Testis (tissue), 5 donors: ENCODE measurements at places on chromosomes 16 and 17. TPM values are rescaled to one million over a fixed set of nuclear protein-coding genes. Genes with fewer than 3 reads are reported as not detected.

DNA sequence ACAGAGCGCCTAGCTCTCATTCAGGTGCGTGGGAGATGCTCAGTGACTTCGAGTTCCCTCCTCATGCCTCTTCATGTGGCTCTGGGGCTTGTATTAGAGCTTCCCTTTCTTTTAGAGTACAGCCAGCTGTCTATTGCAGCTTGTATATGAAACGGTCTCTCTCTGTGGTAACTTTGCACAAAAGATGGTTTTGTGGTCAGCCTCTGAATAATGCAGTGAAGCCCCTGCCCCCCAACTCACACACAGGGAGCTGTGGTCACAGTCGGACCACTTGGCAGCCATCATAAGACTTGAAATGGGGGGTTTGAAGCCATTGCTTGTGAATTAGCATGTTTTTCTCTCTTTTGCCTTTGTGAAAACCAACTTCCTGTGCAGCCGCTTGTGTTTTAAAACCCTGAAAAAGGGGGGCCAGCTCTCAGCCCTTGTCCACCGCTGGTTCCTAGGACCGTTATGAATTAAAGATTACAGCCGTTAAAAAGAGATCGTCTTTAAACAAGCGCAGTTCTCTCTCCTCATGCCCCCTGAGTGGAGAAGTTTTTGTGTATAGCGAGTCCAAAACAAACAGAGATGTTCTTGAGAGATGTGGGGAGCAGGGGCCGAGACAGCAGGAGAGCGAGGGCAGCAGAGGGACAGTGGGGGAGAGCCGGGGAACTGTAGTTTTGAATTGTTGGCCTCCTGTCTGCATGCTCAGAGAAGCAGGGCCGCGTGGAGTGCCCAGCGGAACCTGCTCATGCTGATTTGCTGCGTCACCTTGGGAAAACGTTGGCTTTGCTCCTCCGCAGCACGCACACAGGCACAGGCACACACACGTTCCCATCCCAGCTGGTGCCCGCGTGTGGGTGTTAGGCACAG lies 199.0 kb downstream of the MSI2 start:
- DNase-seq, result peak; percentile 38

The HOXB1 gene
- not detected for polyA plus RNA-seq

The SPAG5 gene
- polyA plus RNA-seq, result 232 TPM

DNA sequence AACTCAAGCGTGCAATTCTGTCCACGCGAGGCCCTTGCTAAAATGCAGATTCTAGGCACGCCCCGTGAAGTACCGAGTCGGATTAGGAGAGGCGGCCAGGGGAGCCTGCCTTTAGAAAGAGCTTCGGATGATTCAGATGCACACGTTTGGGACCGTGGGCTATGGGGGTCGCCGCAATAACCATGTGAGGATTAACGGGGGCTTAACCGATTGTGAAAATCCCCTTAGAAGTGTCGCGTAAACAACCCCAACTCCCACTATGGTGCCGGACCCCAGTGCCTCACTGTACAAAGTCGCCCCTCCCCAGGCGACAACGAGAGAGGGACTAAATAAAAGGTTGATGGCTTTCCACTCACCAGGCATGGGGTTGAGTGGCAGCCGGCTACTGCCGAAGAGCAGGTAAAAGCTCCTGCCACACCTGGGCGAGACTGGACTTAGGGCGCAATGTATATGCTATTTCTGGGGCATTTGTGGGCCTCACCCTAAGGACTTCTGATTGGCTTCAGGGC lies 635 bp upstream of the SP2 start:
- peak; percentile 41 for DNase-seq

GRCh38 chr17:76643553-76644148 lies at the start of gene ST6GALNAC1:
ST6GALNAC1 (minus strand) TSS chr17:76643757; CDS start chr17:76643638, 119 bp downstream.
- DNase-seq, result peak; percentile 67

The TSPOAP1 gene
- polyA plus RNA-seq, result 8.2 TPM

- DNase-seq, result no peak
Measured at GRCh38 chr17:28484296-28484695, 10.9 kb downstream of the SLC13A2 start.

DNA sequence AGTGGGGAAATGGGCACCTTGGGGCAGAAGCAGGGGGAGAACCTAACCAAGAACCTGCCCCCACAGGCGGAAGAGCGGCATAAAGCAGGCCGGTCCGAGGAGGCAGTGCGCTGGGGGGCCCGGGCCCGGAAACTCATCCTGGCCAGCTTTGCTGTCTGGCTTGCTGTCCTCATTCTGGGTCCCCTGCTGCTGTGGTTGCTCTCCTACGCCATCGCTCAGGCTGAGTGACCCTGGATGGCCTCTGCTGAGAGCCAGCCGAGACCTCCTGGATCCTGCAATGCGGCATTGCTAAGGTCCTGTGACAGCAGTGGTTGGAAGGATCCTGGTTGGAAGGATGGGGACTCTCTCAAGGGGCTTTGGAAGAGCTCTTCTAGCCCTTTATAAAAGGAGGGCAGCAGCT lies 4.5 kb upstream of the PHKG2 start:
- DNase-seq, result no peak

- DNase-seq, result no peak
Measured at GRCh38 chr17:39772415-39772814, 34.7 kb downstream of the GRB7 start.

The ASPA gene
- polyA plus RNA-seq, result 16.1 TPM

DNA sequence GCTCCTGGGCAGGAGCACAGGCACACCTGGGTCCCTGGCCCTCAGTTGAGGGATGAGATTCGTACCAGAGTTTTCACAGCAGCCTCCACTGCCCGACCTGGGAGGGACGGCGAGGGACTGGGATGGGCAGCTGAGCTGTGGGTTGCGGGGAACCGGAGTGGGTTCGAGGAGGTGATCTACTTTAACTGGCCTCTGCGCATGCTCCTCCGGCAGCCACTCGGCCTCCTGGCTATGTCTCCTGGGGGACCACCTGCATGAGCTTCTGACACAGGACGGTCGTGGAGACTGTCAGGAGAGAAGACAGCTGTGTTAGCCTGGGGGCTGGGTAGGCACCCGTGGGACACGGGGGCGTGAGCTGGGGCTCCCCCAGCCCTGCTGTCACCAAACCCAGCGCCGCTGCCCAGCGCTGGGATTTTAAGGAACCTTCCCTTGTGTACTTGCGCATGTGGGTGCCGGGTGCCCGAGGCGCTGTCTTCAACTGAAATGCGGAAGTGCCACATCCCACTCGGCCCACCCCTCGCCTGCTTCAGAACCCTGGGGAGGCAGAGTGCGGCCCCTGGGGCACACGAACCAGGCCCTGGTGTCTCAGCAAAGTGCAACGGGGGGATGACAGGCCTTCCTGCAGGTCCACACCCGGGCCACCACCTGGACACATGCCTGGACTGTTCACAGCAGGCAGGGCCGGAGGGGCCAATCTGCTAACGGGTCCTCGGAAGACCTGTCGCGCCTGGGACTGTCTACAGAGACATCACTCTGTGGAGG lies 36.4 kb downstream of the SLC7A5 start:
- no peak for DNase-seq

- DNase-seq, result no peak
Measured at GRCh38 chr16:54316095-54316889, 29.7 kb upstream of the IRX3 start.

GRCh38 chr17:17420561-17421269 lies 56.1 kb upstream of the MED9 start:
- DNase-seq, result no peak

DNA sequence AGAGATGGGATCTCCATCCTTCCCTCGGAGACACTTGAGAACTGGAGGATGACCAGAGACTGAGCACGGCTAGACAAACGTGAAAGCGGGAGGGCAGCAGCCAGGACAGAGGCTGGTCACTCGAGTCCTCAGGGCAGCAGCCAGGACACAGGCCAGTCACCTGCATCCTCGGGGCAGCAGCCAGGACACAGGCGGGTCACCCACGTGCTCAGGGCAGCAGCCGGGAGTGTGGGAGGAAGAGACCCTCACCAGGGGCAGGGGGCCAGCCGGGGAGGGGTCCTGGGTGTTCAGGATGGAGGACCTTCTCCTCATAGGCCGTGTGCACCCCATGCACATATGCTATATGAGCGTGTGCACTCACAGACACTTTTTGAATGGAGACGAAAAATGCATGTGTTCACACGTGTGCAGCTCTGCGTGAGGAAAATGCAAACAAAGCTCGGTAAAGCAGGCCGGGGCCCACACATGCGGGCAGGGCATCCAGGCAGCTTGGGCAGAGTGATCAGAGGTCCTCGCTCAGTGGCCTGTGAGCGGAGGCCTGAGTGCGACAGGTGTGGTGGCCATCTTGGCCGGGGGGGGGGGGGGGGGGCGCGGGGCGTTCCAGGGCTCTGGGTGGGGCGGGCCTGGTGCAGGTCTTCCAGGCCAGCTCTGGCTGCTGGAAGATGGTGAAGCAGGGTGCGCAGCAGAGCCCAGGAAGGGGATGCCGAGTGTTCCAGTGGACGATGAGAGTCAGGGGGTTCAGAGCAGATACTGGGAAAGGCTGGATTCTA lies 26.7 kb downstream of the ZNF469 start:
- DNase-seq, result no peak

The KRT14 gene
- polyA plus RNA-seq, result 0.37 TPM

- DNase-seq, result no peak
Measured at GRCh38 chr16:58225965-58226602, 28.2 kb upstream of the CSNK2A2 start.

GRCh38 chr16:57629516-57630406 lies 1.3 kb downstream of the ADGRG1 start:
- DNase-seq, result no peak

DNA sequence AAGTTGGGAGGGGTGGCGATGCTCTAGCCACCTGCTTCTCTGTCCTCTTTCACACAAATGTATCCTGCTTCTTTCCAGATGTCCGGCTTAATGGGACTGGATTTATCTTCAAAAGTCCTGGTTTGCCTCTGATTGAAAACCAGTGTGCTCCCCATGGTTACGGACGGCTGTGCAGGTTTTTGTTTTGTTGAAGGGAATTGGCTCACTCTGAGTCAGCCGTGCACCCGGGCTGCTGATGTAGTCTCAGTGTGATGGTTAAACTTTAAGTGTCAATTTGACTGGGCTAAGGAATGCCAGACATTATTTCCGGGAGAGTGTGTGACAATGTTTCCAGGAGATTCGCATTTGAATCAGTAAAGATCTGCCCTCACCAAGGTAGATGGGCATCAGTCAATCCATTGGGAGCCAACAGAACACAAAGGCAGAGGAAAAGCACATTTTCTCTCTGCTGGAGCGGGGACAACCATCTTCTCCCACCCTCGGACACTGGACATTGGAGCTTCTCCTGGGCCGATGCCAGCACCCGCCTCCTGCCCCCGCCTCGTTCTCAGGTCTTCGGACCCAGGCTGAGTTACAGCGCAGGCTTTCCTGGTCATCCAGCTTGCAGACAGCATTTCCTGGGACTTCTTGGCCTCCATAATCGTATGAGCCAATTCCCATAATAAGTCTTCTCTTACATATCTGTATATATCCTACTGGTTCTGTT lies 126.9 kb upstream of the TNRC6C start:
- no peak for DNase-seq
